ENCODE measurements at places on chromosomes 6 and 20.

GRCh38 chr6:16267428-16268263, 29.3 kb downstream of the GMPR start:
- no peak for DNase-seq

- DNase-seq = no peak
Observed at GRCh38 chr6:134706806-134707205, 243.1 kb downstream of the ALDH8A1 start.

DNA sequence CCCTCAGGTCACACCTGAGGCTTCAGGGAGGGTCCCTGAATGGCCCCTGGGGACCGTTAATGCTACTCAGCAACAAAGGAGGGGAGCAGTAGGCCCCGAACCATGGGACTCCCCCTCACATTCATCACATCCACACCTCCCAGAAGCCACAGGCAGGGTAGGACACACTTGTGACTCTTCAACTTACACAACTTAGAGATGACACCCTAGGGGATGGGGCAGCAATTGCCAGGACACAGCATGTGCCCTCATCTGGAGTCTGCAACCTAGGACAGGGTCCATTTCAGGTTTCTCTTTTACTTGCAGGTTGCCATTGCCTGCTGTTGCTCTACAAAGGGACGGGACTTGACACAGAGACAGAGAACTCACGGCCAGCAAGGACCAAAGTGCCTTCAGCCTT, 770 bp downstream of the ULBP3 start:
- DNase-seq = no peak

DNA sequence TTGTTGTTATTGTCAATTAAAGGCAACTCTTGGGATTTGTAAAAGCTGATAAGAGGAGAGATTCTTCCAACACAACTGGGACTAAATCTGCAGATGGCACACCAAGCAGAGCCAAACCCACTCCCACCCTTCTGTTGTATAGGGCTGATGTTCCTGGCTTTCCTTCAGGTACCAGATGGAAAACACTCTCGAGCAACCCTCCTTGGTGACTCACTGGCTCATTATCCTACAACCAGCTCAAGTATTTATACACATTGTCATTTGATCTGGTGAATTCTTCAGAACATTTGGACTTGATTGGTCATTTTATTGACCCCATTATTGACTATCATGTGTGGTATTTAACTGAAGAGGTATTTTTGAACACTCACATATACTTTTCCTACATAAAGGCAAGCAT, 190.3 kb upstream of the PCSK2 start:
- DNase-seq = no peak

GRCh38 chr6:46651816-46652215, 802 bp downstream of the CYP39A1 start:
- DNase-seq = no peak

DNA sequence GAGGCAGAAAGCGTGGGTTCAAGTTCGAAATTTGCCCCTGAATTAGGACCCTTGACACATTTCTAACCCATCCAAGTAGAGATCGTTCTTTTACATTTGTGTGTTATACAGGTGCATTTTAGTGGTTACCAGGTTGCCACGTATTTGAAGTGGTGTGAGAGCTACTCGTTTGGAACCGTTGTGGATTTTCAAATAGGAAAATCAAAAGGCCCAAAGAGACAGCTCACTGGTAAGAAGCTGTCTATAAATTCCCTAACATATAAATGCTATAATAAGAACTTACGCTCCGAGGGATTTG, 1.6 kb upstream of the REV3L start:
- no peak for DNase-seq

- DNase-seq = no peak
Observed at GRCh38 chr20:62745952-62746288, 37.3 kb downstream of the NTSR1 start.

DNA sequence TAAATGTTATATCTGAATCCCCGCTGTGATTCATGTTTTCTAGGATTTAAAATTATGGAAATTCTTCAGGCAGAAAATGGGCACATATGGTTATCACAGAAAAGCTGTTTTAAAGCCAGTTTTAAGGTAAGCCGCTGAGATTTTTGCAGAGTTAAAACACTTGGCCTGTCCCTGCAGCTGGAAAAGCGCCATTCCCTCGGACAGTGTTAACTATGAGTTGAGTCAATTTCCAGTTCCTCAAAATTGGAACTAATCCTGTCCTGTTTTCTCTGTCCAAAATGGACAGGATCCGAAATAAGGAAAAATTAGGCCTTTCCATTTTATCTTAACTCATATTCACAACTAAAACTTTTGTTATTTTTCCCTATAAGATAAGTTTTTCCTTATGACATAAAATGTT, 225.2 kb downstream of the SAMD5 start:
- DNase-seq = no peak

GRCh38 chr6:24408719-24409410, 6.1 kb downstream of the MRS2 start:
- no peak for DNase-seq

DNA sequence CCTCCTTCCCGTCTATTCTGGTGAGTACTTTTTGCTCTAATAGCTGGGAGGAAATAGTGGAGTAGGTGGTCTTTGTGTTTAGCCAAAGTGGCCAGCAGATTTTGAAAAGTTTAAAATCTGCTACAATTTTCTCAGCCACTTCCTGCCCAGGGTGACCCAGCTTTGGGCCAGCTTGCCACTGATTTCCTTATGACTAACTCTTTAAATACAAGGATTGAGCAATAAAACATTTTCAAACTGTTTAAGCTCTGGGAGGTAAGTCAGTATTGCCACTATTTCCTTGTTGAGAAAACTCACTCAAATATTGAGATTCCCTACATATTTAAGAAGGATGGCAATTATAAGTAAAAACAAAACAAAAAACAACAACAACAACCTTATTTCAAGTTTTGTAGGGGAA, 54.5 kb downstream of the TRMT11 start:
- DNase-seq = no peak

GRCh38 chr6:36032261-36032660, 4.7 kb downstream of the MAPK14 start:
- DNase-seq = no peak

- no peak for DNase-seq
Observed at GRCh38 chr6:147205690-147206600, 1.7 kb downstream of the STXBP5 start.

- no peak for DNase-seq
Observed at GRCh38 chr6:54621285-54621684, 225.3 kb upstream of the FAM83B start.

DNA sequence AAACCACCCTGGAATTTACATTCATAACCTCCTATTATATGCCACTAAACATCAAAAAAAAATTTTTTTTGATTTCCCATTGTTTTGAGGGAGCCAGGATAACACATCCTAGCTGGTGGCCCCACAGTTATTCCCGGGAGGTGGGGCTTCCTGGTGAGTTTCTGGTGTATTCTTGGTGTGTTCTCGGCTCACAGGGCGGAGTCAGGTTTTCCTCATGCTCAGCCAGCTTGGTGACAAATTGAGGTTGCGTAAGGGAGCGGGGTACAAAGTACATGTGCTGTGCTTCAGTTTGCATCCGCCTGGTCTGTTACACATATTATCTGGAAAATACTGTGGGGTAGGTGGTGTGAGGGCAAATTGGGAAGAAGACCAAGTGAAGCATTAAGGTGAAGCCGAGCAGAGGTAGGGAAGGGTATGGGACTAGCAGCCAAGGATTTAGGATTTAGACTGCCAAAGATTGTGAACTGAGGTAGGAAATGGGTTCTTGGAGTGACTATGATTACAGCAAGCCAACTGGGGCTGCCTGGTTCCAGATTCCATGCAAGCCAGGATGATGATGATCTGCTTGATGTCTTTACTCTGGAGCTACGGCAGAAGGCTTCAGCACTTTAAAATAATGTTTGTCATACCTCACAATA, 46.2 kb upstream of the EEF1A1 start:
- no peak for DNase-seq

GRCh38 chr20:6673071-6673470, 94.4 kb upstream of the BMP2 start:
- DNase-seq = no peak

GRCh38 chr20:47466704-47467459, 34.8 kb upstream of the NCOA3 start:
- DNase-seq = no peak

GRCh38 chr20:46701057-46701456, 8.4 kb upstream of the SLC2A10 start:
- DNase-seq = no peak

- no peak for DNase-seq
Observed at GRCh38 chr20:9110365-9110764, 41.5 kb downstream of the PLCB4 start.

DNA sequence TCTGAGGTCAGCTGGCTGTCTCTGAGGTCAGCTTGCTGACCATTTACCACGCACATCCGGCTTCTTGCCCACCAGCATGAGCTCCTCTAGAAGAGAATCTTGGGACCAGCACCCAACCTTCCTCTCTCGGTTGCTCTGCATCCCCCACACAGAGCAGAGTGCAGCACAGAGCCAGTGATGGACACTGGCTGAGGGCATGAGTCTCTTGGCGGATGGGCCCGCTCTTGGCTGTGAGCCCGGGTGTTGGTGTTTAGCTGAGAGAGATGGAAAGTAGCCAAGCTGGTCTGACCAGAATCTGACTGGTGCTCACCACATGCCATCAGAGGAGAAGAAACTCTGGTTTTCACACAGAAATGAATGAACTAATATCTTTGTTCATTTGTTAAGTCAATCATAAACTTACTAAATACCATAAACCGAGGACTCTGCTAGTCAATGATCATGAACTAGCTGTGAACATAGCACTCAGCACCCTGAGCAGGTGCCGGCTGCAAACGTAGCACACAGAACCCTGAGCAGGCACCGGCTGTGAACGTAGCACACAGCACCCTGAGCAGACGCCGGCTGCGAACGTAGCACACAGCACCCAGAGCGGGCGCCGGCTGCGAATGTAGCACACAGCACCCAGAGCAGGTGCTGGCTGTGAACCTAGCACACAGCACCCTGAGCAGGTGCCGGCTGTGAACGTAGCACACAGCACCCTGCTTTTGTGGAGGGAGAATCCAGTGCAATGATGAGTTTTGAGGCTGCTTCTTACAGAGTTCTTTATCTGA, 10.4 kb upstream of the THBS2 start:
- no peak for DNase-seq

- DNase-seq = no peak
Observed at GRCh38 chr6:89071036-89071435, 9.5 kb upstream of the PNRC1 start.

DNA sequence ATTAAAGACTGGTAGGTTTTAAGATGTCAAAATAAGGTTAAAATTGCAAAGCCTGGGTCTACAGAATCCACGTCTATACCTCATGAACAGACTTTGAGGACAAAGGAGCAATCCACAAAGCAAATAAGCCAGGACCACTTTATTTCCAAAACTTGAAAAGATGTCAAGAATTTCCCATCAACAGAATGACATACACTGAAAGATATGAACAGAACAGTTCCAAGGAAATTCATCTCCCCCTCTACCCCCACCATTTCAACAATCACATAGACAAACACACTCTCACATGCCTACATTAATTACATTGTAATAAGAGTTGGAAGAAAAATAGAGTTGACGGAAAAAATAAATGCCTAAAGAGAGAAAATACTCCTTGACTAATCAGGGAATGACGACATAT, 45.2 kb upstream of the NHSL1 start:
- DNase-seq = no peak

DNA sequence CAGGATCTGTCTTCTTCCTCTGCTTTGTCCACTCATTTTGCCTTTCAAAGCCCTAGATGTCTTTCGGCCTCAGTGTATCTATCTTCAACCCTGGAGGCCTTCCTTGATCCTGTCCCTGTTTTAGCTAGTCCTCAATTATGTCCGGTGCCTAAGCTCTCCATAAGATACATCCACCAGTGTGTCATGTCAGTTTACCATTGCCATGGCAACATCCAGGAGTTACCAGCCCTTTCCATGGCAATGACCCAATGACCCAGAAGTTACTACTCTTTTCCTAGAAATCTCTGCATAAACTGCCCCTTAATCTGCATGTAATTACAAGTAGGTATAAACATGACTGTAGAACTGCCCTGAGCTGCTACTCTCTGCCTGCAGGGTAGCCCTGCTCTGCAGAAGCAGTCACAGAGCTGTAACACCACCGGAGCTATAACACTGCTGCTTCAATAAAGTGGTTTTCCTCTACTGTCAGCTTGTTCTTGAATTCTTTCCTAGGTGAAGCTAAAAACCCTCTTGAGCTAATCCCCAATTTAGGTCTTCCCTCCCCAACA, 712.1 kb upstream of the AGPAT4 start:
- no peak for DNase-seq

GRCh38 chr6:46329568-46329967, 158.8 kb upstream of the ENPP5 start:
- no peak for DNase-seq

DNA sequence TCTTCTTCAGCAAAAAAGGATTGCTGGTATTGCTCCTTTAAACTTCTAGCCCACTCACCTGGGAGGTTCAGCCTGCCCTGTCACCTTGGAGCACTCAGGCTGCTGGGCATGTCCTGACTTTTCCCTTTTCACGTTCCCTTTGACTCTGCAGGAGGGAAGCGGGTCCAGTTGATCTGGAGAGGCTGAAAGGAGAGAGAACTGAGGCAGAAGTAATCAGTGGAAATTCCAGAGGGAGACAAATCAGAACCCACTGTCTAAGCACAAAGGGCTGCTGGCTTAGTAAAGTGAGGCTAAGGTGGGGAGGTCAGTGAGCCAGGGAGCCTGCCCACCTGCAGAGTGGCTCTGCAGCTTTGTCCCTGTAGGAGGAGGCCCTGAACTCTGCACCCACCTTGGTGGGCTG, 9.7 kb upstream of the SYNDIG1 start:
- no peak for DNase-seq

DNA sequence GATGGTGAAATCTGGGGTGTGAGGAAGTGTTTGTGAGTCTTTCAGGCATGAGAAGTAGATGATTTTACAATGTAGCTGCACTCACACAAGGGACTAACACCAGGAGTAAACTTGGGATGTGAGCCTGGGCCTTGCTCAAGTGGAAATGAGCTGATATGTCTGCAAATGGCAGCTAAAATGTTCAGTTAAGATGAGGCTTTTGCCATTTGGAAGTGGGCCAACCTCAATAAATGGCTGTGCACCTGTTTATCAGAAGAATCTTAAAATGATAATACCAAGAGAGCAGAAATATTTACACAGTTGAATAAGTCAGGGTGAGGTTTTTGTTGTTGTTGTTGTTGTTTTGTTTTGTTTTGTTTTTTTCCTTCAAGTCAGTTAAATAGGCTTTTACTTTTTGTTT, 25.7 kb upstream of the KLHL31 start:
- DNase-seq = no peak

DNA sequence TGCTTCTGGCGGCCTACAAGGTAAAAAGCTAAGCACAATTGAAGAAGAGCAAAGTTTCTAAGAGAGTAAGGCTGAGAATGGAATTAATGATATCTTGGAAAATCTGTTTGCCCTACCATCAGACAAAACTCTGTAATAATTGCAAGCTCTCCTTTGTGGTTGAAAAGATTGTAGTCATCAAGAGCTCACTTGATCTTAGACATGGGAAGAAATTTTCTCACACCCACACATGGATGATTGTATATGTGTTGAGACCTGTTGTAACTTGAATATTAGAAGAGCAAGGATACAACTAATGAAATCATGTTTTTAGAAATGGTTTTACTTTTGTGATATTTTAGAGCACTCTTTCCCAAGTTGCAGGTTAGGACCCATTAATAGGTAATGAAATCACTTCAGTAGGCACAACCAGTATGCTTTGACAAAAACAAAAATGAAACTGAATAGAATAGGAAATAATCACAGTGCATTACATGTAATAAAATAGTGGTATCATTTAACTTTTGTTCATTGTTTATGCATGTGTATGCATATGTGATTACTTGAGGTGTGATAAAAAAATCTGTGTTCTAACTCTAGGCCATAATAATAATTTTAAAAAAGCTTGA, 14.0 kb downstream of the DCBLD1 start:
- DNase-seq = no peak

Data from activated CD4-positive, alpha-beta T cell treated with anti-CD3 and anti-CD28 coated beads, Interleukin-2, amount 50 U/mL, for 24 hours (primary cell).